ENCODE measurements at places on chromosomes 6 and 20. TPM values are rescaled to one million over a fixed set of nuclear protein-coding genes. Genes with fewer than 3 reads are reported as not detected.

- DNase-seq, result no peak
These were observed 244.8 kb upstream of the FAM83B start for GRCh38 chr6:54601600-54602300.

The SLC17A5 gene
- 76.9 TPM for total RNA-seq

- no peak for DNase-seq
These were observed 32.2 kb downstream of the MMUT start for GRCh38 chr6:49430866-49431265.

- no peak for DNase-seq
These were observed 144.8 kb downstream of the KLHL32 start for GRCh38 chr6:97069363-97069762.

DNA sequence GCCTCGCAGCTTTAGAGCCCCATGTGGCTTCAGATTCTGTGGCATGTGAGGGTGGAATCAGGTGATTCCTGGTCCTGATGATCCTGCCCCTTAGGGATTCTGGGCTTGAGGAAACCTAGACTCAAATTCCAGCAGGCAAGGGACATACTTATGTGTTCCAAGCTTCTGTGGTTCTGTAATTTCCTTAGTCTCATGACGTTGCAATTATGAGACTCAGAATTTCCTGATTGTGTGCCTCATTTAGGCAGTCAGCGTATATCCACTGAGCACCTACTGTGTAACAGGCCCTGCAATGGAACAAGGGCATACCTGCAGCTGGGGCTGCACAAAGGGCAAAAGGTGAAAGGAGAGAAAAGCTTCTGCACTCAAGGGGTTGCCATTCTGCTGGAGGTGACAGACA, 11.6 kb upstream of the BPIFB4 start:
- no peak for DNase-seq

DNA sequence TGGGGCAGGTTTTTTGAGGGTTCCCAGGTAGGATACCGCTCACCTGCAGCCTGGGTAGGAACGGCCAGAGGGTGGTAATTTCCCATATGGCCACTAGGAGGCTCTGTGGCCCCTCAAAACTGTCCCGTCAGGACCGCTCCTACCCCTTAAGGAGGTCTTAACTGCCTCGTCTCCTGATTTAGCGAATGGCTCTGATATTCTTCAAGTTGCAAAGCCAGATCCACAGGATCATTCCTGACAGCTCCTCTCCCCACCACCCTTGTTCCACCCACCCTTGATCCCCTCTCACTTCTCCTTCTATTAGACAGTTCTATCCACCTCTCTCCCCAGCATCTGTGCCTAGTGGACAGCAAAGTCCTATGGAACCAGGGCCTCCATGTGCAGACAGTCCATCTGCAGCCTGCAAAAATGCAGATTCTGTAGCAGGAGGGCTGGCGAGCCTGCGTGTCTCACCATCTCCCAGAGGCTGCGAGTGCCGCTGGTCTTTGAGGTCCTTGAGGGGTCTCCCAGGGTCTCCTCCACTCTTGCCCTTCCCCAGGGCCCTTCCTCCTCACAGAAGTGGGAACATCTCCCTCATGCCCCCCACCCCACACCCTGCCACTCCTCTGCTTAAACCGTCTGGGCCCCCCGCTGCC, 34.3 kb upstream of the ZBP1 start:
- DNase-seq, result peak; percentile 76

Data from hepatocyte (in vitro differentiated cells).